Esophagus (tissue), 2 donors: ENCODE measurements at places on chromosomes 12 and 14. TPM values are rescaled to one million over a fixed set of nuclear protein-coding genes. Genes with fewer than 3 reads are reported as not detected.

The OR6C2 gene
- not detected for polyA plus RNA-seq

The A2M gene
- polyA plus RNA-seq: 60.4 TPM

The TMTC2 gene
- 7.4 TPM for polyA plus RNA-seq

The DTX1 gene
- 0.59 TPM for polyA plus RNA-seq

The PHC1 gene
- polyA plus RNA-seq: 12.0 TPM

The RAB3IP gene
- polyA plus RNA-seq: 11.7 TPM

The INHBE gene
- polyA plus RNA-seq: not detected
